NCI-H1436 treated with DMSO at 0.1 percent for 48 hours (cell line): ENCODE measurements at places on chromosomes 6 and 20.

GRCh38 chr20:46060301-46060881 lies 29.4 kb downstream of the NCOA5 start:
- DNase-seq, result peak; percentile 19

GRCh38 chr20:45836841-45837240 lies 3.2 kb downstream of the SNX21 start:
- no peak for DNase-seq

DNA sequence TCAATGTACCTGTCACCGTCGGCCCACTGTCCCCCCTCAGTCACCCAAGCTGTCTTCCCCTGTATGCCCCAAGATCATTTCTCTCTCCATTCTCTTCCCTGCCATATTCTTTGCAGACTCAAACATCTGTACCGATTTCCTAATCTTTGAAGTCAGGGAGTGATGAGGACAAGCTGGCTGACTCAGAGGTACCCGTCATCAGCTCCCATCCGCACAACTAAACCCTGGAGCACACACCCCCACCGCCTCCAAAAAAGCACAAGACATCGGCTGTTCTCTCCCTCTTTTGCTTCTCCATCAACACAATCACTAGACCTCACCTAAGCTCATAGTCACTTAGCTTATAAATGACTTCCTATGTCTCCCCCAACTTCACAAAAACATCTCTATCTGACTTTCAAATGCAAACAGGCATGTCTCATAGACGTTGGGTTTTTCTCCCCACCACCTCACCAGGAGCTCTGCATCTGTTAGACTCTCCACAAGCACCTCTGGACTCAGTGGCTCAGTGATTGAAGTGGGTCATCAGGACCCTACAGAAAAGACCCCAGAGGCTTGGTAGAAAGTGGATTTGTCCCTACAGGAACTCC lies 11.5 kb upstream of the NFATC2 start:
- no peak for DNase-seq

DNA sequence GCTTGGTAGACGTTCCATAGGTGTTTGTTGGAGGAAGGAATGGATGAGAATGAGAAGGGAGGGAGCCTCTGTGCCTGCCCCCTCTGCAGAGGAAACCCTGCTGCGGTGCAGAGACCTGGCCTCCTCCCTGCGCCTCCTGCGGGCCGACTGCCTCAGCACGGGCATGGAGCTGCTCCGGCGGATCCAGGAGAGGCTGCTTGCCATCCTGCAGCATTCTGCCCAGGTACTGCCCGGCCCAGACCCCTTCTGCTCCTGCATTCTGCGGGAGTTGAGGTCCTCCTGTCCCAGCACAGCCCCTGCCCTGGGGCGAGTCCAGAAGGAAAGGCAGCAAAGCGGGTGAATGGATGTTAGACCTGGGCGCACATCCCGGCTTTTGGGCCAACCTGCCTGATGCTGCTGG lies 6.1 kb downstream of the DNPH1 start:
- DNase-seq, result no peak

GRCh38 chr20:55830121-55830827 lies 175.0 kb downstream of the CBLN4 start:
- no peak for DNase-seq

- no peak for DNase-seq
Observed at GRCh38 chr6:34576286-34576955, 20.3 kb upstream of the SPDEF start.
